ENCODE measurements at places on chromosomes 5 and 9. TPM values are rescaled to one million over a fixed set of nuclear protein-coding genes. Genes with fewer than 3 reads are reported as not detected.

DNA sequence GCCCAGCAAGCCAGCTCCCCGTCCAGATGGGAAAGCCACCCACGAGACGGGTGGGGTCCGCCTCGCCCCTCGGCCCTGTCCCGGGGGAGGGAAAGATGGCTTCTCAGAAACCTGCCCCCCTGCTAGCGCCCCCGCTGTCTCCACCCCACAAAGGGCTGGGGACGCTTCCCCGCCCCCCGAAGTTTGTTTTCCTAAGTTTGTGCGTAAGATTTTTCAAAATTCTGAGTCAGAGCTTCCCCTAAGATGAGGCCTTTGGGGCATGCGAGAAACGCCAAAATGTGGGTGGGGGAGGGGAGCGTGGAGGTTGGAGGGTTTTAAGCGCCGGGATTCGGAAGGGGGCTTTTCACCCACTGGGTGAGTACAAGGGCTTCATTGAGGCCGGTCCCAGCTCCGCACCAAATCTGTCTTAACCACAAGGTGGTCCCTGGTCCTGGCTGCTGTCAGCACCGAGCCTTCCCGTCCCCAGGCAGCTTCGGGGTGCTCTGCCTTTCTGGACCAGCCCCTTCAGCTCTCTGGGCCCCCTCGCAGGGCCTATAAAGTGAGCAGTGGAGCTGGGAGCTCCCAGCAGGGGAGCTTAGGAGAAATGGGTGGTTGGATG lies 32.3 kb downstream of the PRRX2 start:
- peak; percentile 55 for DNase-seq

- DNase-seq, result peak; percentile 99
Measured at GRCh38 chr9:94929369-94929756, 202.9 kb downstream of the AOPEP start.

- no peak for DNase-seq
Measured at GRCh38 chr9:91678807-91679580, 255.4 kb upstream of the NFIL3 start.

DNA sequence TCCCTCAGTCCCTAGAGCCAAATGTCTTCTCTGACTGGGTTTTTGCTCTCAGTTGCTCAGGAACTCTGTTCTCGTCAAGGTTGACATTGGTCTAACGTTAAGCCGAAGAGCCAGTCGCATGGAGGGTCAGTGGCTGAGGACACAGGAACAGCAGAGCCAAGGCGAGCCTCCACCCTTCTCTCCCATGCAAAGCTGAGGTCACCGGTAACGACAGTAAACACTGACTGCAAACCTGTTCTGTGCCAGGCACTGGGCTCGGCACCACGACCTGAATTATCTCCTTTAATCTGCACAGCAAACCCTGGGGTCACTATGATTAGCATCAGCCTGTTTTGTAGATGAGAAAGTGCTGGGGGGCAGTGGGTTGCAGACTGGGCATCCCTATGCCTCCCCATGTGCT lies 171.0 kb downstream of the COL23A1 start:
- no peak for DNase-seq

- DNase-seq, result peak; percentile 24
Measured at GRCh38 chr9:108643731-108644510, 211.9 kb downstream of the ACTL7B start.

- no peak for DNase-seq
Measured at GRCh38 chr9:115759426-115759825, 394.2 kb upstream of the PAPPA start.

- DNase-seq, result no peak
Measured at GRCh38 chr9:77210116-77210515, 32.8 kb downstream of the VPS13A start.

GRCh38 chr5:95725071-95725820 lies 5.9 kb upstream of the RHOBTB3 start:
- no peak for DNase-seq

DNA sequence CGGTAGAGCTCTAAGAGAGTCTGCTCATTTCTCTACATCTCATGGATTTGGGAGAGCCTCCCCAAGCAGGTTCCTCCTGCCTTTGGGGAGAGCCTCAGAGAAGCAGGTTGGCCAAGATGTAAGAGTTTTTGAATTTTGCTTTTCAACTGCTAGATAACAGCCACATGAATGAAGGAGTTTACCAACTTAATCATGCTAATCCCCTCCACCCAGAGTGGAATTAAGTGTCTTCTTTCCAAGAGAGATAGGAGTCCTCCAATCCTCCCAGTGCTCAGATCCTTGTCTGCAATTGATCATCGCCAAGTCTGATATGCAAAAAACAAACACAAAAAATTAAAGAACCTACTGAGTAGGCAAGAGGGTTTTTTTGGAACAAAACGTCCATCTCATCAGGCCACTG lies 99.4 kb upstream of the MAP3K1 start:
- DNase-seq, result no peak

DNA sequence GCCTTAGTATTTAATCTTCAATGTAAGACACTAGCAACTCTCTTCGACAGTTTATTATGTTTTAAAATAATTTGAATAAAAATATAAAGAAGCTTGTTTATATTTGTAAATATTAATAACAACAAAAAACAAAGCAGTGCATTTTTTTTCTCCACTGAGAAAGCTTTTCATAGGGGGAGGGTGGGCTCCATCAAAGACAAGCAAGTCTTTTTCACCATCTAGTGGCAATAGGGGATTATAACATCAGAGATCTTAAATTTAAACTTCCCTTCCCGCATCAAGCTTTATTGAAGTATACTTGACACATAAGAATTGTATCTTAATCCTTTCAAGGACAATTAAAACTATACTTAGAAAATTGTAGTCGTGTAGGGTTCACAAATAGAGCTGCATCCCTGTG lies 9.3 kb upstream of the OR13F1 start:
- peak; percentile 6 for DNase-seq

DNA sequence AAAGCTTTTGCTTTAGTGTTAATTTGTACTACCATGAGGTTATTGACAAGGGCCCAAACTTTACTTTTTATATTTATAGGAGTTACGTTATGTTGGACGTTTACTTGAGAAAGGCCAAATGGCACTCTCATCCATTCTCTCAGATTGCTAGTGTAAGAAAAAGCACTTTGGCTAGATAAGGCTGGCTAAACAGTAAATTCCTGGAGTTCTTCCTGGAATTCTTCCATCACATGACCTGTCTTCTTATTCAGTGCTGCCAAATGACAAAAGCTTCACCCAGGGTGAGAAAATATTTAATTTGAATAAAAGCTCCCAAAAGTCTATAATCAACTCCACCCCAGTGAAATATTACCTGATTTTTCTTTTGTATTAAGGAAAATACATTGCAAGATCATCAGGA lies 1568.9 kb upstream of the ACO1 start:
- DNase-seq, result no peak

DNA sequence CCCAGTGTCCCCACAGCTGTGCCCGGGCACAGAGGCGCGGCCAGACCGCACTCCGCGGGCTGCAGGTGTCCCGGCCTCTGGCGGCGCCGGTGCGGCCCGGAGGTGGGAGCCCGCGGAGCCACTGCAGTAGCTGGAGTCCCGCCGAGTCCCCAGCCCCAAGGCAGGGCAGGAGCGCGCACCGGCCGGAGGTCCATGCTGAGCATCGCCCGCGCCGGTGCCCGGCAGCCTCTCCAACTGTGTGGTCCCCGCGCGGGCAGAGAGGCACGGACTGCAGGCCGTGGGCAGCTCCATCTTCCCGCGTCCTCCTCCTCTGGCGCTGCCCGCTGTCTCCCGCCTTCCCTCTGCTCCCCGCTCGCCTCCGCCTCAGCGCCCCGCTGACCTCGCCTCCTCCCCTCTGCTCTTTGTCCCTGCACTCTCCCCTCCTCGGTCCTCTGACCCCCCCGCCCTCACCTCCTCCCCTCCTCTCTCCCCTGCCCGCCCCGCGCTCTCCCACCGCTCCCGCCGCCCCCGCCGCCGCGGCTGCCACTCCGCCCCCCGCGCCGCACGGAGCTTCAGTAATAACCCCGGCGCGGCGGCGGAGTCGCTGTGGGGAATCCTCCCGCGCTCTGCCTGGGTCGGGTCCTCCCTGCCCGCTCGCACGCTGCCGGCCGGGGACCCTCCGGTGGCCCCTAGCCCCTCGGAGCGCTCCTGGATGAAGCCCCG lies at the start of gene ADAMTS16:
ADAMTS16 (plus strand) TSS at position 554 of the 702 bp plus-strand sequence; CDS start at position 692, 138 bp downstream.
- no peak for DNase-seq

DNA sequence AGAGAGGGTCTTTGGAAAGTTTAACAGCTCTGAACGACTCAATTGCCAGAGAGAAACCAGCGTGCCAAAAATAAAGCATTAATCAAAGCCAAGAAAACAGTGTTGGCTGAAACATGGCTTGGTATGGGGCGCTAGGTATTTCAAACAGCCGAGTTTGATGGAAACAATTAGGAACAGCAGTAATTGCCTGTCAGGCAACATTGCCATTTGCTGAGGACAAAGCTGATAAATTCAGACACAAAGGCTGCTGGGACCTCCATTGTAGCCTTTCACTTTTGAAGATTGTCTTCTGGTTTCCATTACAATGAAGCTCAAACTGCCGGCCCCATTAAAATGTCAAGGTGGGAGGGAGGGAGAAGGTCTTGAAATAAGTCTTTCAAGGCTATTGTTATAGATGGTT lies 125.4 kb upstream of the SPDL1 start:
- DNase-seq, result no peak

GRCh38 chr9:124767821-124768220 lies 3.3 kb downstream of the NR6A1 start:
- no peak for DNase-seq

The ACTBL2 gene
- 0.10 TPM for total RNA-seq

The IL13 gene
- not detected for total RNA-seq

The GDA gene
- total RNA-seq, result not detected

The TRIM7 gene
- 26.3 TPM for total RNA-seq

The SPINK6 gene
- 1.9 TPM for total RNA-seq

The PLPP7 gene
- not detected for total RNA-seq

The PCDHGB3 gene
- total RNA-seq, result 0.56 TPM

Data from MCF 10A (cell line).